ENCODE measurements at places on chromosomes 3 and 15.

- no peak for DNase-seq
Measured at GRCh38 chr3:38576526-38577370, 72.7 kb downstream of the SCN5A start.

- DNase-seq = no peak
Measured at GRCh38 chr15:71195242-71195641, 80.0 kb downstream of the THSD4 start.

DNA sequence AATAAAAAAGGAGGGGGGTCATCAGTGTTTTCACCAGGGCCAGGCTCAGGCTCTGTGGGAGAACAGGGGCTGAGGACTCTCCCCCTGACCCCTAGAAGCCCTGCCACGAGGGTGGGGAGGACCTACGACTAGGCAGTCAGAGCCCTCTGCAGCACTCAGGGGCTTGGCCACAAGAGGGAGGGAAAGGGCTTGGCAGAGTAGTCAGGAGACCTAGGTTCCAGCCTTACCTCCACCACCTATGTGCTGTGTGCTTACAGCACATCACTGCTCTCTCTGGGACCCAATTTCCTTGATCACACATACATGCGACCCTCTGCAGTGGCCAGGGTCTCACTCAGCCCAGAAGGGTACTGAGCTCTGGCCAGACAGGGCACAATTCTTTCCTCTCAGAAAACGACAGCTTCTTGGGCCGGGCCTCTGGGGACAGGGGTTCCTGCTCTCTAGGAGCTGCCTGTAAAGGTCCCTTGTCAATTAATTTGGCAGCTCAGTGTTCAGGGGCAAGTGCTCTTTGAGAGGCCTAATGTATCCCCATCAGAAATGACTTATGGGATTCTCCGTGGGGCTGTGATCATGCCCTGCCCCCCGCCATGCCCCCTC is 16.4 kb upstream of the SKIC8 start:
- no peak for DNase-seq

DNA sequence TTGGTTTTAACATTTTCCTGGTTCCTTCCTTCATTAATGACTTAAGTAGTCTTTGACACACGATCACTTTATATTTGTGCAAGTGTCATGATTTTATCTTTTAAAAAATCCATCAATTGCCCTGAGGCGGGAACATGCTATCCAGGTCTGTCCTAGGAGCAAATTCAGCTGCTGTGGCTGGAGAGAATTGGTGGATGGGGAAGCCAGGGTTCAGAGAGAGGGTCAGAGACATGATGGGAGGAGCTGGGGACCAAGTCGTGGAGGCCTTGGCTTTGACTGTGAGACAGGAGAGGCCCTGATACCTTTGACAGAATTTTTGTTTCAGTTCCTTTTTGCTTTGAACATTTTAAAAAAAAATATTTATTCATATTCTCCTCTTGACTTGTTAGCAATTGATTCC is 89.0 kb downstream of the CHRNA7 start:
- DNase-seq = no peak

- no peak for DNase-seq
Measured at GRCh38 chr3:49492969-49493368, 22.9 kb downstream of the DAG1 start.

Data from hematopoietic multipotent progenitor cell (in vitro differentiated cells).